Astrocyte of the cerebellum (primary cell): ENCODE measurements at places on chromosomes 11 and 22.

DNA sequence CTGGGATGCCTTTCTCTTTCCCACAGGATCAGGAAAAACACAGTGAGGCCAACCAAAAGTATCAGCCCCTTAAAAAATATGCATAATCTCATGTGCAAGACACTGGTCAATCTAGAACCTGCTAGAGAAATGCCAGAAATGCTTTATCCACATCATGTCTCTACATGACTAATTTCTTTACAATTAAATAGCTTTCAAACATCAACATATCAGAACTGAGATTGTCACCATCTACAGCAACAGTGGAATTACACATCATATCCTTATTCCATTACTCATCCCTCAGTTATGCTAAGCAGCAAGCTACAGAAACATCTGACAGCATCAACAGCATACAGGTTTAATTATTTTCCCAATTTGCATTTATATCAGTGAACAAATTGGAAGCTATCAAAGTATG lies 78.8 kb downstream of the DDIAS start:
- peak; percentile 5 for DNase-seq

- no peak for DNase-seq
Observed at GRCh38 chr11:13769188-13769587, 100.7 kb downstream of the FAR1 start.

- DNase-seq = peak; percentile 68
Observed at GRCh38 chr11:75214411-75214821, 26.2 kb upstream of the TPBGL start.

GRCh38 chr11:27120211-27120610 lies 79.6 kb downstream of the BBOX1 start:
- DNase-seq = no peak

- no peak for DNase-seq
Observed at GRCh38 chr11:86954269-86955110, 705 bp downstream of the FZD4 start.

- DNase-seq = no peak
Observed at GRCh38 chr11:31812383-31813381, 1.6 kb upstream of the PAX6 start.

DNA sequence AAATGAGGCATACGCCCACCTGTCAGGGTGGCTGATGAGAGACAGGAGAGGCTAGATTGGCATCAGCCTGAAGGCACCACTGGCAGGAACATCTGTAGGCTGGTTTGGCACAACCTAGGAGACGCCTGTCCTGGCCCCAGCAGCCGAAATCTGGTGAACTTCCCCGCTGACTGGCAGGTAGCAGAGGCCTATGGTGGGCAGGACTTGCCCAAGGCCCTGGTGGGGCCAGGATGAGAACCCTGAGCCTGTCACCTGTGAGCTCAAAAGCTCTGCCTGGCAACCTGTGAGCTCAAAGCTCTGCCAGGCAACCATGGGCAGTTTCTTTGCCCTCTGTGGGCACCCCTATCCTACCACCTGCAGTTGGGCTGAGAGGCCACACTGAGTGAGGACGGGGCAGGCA lies 2.5 kb downstream of the DERL3 start:
- no peak for DNase-seq

DNA sequence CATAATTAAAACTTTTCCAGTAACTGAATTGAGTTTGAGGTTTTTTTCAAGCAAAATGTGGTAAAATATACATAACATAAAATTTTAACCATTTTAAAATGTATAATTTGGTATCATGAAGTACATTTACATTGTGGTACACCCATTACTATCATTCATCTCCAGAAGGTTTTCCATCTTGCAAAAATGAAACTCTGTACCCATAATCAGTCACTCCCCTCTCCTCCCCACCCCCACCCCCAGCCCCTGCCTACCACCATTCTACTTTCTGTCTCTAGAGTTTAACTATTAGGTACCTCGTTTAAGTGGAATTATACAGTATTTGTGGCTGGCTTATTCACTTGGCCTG lies 63.7 kb downstream of the MICAL2 start:
- DNase-seq = no peak

- no peak for DNase-seq
Observed at GRCh38 chr11:15635521-15635920, 520.8 kb downstream of the INSC start.

DNA sequence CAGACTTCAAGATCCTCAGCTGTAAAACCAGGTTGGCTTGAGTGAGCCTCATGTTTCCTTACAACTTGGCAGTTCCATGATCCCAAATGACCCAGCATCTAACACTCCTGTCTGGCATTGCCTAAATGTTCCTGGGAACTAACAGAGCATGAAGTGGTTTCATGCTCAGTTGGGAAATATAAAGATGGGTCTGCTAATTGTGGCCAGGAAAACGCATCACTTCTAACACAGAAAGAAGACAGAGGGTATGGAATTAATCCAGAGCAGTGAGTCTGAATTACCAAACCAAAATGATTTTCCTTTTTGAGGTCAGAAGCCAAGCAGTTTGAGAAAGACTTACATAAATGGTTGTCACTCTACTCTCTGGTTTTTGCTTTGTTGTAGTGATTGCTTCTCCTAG lies 60.5 kb upstream of the MMP13 start:
- DNase-seq = peak; percentile 68

DNA sequence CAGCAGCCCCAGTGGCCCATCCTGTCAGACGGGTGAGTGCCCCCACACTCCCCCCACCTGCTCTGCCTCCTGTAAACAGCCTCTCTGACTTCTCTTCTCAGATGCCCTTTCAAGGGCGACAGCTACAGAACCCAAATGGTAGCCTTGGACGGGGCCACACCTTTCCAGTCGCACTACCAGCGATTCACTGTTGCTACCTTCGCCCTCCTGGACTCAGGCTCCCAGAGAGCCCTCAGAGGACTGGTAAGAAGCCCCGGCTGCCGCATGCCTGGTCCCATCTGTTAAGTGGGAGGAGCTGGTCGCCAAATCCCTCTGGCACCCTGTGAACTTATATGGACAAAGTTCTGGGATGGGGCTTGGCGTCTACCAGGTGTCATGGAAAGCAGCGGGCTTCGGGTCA lies 6.2 kb downstream of the ZP1 start:
- no peak for DNase-seq

- no peak for DNase-seq
Observed at GRCh38 chr11:94793002-94793401, 24.8 kb downstream of the AMOTL1 start.

GRCh38 chr11:12329797-12330196 lies 47.6 kb upstream of the PARVA start:
- DNase-seq = no peak

- DNase-seq = no peak
Observed at GRCh38 chr22:49331878-49332277, 495.8 kb downstream of the BRD1 start.

GRCh38 chr11:116234989-116235568 lies 537.7 kb downstream of the BUD13 start:
- DNase-seq = no peak

DNA sequence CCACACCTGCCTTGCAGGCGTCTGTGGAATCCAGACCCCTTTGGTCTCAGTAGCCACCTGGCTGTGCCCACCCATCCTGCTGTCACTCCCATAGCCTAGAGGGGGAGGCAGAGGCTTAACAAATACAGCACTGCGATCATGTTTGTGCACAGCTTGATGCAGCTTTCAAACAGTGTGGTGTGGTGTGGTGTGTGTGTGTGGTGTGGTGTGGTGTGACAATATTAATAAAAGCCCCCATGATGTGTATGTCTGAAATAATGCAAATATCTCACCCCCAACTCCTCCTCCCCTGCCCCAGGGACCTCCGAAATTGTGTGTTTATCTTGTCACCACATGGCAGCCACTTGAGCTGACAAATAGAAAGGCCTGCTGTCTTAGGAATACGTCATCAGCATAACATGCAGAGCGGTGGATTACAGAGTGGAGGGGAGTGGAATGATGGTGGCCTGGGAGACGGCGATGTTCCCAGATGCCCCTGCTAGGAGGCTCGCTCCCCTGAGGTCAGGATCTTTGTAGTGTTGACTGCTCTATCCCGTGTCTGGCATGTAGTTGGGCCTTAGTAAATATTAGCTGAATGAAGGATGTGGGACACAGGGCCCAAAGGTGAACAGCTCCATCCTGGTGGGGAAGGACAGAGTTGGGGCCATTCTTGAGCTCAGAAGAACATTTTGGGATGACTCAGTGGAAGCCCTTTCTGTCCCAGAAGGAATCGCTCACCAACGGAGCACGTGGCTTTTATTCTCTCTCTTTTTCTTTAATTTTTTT lies 2.8 kb downstream of the PDXP start:
- peak; percentile 43 for DNase-seq

- DNase-seq = no peak
Observed at GRCh38 chr22:37014835-37015586, 4.2 kb downstream of the TST start.

GRCh38 chr11:118581057-118581456 lies 8.8 kb downstream of the ARCN1 start:
- no peak for DNase-seq
